ENCODE measurements at places on chromosomes 16 and 17.

DNA sequence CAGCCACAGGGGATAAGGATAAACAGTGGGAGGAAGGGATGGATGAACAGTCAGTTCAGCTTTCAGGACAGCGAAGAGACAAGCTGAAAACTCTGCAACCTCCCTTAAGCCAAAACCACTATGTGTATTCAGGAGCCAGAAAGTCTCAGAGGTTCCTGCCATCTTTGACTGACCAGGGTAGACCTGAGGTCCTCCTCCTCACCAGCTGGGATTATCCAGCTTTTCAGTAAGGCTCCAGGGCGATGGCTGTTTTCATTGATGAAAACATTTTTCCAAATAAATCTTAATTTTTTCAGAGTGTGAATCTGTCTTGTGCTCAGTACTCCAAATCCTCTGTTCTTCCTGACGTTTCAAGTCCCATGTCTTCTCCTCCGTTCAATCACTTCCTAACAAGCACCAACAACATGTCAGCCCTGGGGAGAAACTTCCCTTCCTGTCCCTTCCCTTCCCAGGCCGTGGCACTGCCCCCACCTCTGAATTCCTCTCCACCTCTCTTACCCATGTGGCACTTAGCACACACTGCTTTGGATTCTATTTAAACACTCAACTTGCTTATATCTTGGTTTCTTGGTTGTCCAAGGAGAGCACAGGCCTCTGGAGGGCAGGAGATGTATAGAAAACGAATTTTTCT, 5.2 kb downstream of the HSDL1 start:
- DNase-seq: no peak

DNA sequence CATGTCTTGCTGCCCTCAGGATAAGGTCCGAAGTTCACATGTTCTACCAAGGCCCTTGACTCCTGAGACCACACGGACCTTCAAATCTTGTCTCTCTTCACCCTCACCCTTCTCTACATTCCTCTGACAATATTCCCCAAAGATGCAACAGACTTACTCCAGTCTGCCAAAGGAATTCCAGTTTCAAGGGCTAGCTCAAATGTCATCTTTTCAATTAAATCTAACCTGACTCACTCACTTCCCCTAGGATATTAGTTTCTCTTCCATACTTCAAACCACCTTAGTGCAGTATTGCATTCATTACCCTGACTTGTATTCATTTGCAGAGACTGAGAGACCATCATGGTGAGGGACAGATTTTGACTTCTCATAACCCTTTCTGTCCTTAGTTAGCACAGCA, 59.6 kb upstream of the ADCY9 start:
- no peak for DNase-seq

DNA sequence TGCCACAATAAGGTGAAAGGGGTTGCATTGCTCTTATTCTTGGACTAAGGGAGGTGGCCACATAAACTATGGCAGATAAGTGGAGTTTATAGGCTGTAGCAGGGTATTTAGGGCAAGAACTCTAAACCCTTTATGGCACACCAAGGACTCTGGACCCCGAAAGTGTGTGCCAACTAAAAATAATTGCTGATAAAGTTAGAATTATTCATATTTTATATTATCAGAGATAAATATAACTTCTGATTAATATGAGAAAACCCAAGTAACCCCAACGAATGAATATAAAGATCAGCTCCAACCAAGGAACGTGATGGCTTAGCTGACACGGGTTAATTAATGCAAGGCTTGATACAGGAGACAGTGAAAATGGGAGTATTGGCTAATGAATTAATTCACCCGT, 8.8 kb upstream of the SDR42E1 start:
- no peak for DNase-seq

DNA sequence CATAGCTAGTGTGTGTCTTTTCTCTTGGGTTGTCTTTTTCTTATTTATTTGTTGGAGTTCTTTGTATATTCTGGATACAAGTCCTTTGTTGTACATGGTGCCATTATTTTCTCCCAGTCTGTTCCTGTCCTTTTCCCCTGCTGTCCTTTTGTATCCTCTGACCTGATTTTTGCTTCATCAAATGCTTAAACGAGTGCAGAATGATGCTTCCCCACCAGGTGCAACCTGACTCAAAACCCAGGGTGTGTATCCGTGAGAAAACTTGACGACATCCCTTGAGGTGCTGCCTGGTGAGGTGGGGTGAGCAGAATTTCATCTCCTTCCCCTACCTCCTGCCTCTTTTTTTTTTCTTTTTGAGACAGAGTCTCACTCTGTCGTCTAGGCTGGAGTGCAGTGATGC, 88.6 kb downstream of the NTN1 start:
- DNase-seq: no peak

GRCh38 chr16:4358831-4359561, 7.9 kb upstream of the PAM16 start:
- peak; percentile 72 for DNase-seq

- no peak for DNase-seq
Observed at GRCh38 chr16:25575363-25575762, 116.4 kb upstream of the HS3ST4 start.

DNA sequence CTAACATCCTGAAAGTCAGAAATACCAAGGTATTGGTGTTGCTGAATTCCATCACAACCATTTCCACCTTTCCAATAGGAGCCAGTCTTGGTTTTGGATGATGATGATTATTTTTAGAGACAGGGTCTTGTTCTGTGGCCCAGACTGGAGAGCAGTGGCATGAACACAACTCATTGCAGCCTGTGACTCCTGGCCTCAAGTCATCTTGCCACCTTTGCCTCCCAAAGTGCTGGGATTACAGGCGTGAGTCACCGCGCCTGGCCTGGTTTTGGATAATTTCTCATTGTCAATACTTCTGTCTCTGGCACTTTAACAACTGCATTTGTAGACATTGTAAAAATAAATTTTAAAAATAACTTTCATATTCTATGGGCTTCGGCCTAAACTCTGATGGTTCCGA, 22.6 kb downstream of the STAT5B start:
- no peak for DNase-seq

- DNase-seq: no peak
Observed at GRCh38 chr16:1407753-1408152, 6.8 kb downstream of the UNKL start.

DNA sequence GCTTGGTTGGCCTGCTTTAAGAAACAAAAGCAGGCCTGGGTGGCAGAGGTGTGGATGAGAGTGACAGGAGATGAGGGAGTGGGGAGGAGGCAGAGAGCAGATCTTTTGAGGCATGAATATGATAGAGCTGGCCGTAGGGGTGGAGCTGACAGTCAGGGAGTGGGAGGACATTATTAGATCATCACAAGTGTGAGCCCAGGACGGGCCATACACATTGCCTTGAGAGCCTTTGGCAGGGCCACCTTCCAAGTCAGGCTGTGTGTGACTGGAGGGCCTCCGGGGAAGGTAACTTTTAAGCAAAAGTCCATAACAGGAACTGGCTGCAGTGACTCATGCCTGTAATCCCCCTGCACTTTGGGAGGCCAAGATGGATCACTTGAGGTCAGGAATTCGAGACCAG, 26.3 kb downstream of the GINS3 start:
- no peak for DNase-seq

DNA sequence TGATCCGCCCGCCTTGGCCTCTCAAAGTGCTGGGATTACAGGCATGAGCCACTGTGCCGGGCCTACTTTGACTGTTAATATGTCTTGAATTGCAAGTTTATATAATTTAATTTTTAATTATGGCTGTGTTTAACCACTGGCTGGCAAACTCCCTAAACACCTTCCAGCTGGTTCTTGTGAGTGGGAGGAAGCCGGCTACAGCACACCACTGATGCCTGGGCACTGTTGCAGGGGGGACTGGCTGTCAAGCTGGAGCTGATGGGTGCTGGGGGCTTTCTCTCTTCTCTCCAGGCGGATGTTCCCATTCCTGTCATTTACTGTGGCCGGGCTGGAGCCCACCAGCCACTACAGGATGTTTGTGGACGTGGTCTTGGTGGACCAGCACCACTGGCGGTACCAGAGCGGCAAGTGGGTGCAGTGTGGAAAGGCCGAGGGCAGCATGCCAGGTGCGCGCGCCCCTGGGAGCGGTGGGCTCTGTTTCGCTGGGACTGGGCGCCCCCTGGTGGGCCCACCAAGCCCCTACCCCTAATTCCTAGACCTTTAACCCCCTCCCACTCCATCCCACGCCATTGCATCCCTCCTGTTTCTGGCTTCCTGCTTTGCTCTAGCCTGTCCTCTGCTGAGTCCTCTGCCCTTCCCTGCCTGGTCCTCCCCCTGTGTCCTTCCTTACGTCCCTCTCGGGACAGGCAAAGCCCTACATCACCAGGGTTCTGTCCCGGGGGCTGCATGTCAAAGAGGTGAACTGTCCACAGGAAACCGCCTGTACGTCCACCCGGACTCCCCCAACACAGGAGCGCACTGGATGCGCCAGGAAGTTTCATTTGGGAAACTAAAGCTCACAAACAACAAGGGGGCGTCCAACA, 9.5 kb downstream of the TBX21 start:
- DNase-seq: peak; percentile 43

- no peak for DNase-seq
Observed at GRCh38 chr17:35773679-35774425, 13.2 kb downstream of the C17orf50 start.

GRCh38 chr16:85420501-85421337, 192.4 kb upstream of the GSE1 start:
- DNase-seq: peak; percentile 80

- no peak for DNase-seq
Observed at GRCh38 chr16:57564571-57565270, 22.3 kb downstream of the ADGRG5 start.
